ENCODE measurements at places on chromosomes 5 and 9.

DNA sequence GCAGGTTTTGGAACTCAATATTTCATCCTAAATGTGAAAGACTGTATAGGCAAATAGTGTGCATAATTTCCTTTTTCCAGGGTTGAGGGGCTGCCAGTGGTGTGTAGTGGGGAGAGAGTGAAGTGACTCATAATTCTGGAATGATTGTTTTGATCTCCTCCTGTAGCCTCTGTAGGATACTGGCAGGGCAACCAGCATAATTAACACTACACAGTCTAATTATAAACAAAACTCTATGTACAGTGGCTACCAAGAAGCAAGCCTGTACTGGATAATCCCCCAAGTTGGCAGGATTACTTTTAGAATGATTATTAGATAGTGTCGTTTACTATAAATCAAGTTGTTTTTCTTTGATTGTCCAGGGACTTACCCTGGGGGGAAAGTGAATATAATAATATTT, 32.2 kb downstream of the LNPEP start:
- DNase-seq, result no peak

DNA sequence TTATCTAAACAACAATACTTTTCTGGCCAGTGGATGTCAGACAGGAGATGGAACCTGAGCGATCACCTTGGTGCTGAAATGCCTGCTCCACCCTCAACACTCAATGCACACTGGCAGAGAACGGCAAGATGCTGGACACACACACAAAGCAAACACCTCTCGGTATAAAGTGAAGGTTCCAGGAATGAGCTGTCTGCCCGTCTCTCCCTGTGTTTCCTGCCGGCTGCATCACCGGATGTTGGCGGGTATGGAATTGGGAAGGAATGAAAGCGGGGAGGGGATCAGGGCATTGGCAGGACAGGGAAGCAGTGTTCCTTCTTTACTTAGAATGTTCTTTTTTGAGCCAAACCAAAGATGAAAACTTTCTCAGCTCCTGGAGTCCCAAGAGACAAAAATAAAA, 59.2 kb downstream of the MED10 start:
- DNase-seq, result no peak

GRCh38 chr5:102628441-102629175, 126.5 kb upstream of the PAM start:
- no peak for DNase-seq

DNA sequence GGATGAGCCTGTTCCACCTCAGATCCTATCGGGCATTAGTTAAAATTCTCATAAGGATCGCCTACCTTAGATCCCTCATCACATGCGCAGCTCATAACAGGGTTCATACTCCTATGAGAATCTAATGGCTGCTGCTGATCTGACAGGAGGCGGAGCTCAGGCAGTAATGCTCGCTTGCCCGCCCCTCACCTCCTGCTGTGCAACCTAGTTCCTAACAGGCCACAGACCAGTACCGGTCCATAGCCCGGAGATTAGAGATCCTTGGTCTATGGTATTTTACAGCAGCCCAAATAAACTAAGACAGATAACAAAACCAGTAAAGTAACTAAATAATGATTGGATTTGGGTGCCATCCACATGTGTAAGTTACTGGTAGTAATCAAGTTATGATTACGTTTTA, 17.5 kb downstream of the GOLPH3 start:
- no peak for DNase-seq

GRCh38 chr5:139708434-139708861, 60.3 kb downstream of the CXXC5 start:
- DNase-seq, result no peak

DNA sequence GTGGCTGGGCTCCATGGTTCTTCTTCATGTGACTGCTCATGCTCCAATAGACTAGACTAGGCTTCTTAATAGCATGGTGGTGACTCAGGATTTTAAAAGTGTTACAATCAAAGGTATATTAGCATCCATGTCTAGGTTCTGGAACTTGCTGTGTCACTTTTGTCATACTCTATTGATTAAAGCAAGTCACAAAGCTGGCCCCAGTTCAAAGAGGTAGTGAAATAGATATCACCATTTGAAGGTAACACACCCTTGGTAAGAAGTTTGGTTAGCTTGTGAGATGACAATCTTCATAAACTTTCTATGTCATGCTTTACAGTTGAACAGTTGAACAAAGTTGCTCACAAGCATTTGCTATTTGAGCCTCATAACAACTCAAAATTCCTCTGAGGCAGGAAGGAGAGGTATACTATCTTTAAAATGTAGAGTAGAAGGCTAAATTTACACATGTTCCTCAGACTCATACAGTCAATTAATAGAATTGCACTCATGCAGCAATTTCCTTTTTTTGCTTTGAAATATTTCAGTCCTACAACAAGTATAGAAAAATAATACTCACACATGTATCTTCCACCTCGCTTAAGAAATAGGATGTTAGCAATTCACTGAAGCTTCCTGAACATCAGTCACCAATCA, 56.8 kb upstream of the TMEM252 start:
- DNase-seq, result no peak

GRCh38 chr9:3733039-3733408, 207.2 kb upstream of the RFX3 start:
- DNase-seq, result no peak

DNA sequence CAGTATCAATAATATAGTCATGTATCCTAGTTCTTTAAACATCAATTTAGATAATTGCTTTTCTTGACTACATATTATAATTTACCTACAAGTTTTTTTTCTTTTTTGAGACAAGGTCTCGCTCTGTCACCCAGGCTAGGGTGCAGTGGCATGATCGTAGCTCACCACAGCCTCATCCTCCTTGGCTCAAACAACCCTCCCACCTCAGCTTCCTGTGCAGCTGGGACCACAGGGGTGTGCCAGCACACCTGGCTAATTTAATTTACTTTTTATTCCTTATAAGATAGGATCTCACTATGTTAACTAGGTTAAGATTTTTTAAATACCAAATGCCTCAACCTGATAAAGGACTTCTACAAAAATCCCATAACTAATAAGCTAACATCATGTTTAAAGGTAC, 21.1 kb downstream of the UIMC1 start:
- DNase-seq, result no peak

- no peak for DNase-seq
Observed at GRCh38 chr9:133505901-133506652, 18.7 kb downstream of the MYMK start.

DNA sequence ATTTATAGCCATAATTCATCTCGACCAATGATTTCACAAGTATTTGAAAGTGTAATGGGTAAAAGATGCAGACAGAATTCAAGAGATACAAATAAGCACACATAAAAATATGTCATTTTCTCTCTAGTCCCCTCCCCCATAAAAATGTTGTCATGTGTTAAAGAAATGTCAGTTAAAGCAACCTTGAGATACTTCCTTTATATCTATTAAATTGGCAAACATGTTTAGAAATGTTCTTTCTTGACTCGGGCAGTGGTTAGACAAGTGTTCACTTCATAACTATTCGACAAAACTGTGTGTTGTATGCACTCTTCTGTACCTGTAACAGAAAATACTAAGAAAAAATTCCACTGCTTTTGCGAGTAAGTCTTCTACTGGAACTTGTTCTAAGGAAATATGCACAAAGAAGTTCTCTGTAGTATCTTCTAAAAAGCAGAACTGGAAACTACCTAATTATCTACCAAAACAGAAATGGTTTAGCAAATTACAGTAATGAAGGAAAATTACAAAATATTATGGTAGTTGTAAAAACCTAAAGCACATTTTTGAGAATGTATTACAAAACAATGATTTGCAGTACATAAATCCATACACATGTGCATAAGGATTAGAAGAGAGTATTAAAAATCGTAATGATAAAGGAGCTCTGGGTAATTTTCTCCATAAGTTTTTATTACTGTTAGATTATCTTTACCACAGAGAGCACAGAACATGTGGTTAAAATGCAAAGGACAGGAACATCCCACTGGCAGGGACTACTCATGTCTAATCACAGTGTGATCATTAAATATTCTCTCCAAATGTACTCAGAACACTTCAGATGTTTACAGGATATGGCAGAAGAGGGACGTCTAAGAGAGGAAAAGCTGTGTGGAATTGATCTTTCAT, 35.9 kb downstream of the FBXW2 start:
- DNase-seq, result no peak

Measured in activated CD4-positive, alpha-beta T cell treated with anti-CD3 and anti-CD28 coated beads for 4 hours (primary cell).